ENCODE measurements at places on chromosomes 7 and 10. TPM values are rescaled to one million over a fixed set of nuclear protein-coding genes. Genes with fewer than 3 reads are reported as not detected.

DNA sequence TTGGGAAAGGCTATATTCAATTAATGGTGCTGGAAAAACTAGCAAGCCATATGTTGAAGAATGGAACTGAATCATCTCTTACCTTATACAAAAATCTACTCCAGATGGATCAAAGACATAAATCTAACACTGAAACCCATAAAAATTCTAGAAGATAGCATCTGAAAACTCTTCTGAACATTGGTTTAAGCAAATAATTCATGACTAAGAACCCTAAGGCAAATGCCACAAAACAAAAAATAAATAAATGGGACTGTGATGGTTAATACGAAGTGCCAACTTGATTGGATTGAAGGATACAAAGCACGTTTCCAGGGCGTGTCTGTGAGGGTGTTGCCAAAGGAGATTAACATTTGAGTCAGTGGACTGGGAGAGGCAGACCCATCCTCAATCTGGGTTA lies 1130.0 kb downstream of the DNAJB9 start:
- H3K36me3 ChIP-seq: no peaks in the 10 kb centered on the region
- H3K27ac ChIP-seq: no peak overlapping the region
- no peaks in the 10 kb centered on the region for H3K4me1 ChIP-seq
- no peaks in the 10 kb centered on the region for H3K27me3 ChIP-seq
- DNase-seq: no peak

DNA sequence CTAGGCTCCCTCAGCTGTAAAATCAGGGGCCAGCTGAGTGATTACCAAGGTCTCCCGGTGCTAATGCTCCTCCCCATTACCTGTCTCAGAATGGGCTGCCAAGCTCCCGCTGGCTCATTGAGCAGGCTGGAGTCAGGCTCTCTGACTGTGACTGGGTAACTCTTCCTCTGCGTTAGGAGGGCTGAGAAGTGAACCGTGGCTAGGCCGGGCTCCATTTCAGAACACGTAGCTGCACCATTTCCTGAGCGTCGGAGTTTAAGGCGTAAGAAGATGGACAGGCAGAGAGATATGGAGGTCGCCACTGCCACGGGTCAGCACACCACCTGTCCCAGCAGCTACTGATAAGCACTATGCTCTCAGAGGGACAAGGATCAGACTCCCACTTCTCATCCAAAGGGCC lies 250.3 kb downstream of the TCERG1L start:
- H3K27ac ChIP-seq: no peak overlapping the region
- no peak for DNase-seq
- H3K36me3 ChIP-seq: no peaks in the 10 kb centered on the region
- H3K4me3 ChIP-seq: no peak overlapping the region
- no peaks in the 10 kb centered on the region for H3K27me3 ChIP-seq

GRCh38 chr10:4345877-4346646 lies 479.9 kb upstream of the AKR1E2 start:
- H3K4me1 ChIP-seq: peaks cover 1% of the 10 kb centered on the region
- no peak for DNase-seq
- H3K27ac ChIP-seq: no peak overlapping the region
- no peaks in the 10 kb centered on the region for H3K27me3 ChIP-seq

DNA sequence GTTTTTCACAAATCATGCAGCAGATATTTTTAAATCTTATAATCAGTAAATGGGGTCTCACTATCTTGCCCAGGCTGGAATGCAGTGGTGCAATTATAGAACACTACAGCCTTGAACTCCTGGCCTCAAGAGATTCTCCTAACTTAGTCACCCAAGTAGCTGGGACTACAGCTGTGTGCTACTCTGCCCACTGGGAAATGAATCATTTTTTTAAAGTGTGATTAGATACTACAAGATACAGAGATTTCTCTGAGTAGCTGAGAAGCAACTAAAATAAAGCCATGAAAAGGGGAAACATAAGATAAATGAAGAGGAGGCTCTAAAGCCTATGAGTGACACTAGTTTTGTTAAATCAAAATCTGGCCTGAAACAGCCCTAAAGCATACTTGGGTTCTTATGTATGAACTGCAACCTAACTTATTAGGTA lies 119.7 kb downstream of the JMJD1C start:
- H3K27me3 ChIP-seq: no peaks in the 10 kb centered on the region
- DNase-seq: no peak

DNA sequence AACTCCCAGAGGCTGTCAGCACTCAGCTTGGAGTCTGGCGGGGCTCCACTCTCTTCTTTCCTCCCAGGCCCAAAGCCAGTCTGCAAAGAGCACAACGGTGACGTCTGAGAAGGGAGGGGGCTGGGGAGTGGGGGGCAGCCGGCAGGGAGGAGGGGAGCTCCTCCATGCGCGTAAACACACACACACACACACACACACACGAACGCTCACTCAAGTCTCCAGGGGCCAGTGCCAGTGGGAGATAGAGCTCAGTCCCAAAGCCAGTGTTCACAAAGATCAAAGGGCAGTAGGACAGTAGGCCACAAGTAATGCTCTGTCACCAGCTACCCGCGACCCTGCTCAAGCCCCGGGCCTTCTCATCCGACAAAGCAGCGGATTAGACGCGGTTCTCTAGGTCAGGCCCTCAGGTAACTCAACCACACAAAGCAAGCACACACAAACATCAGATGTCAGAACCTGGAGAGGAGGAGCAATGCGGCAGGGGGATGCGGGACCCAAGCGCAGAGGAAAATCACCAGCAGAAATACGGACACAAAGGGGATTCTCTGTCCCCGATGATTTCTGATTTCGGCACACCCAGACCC lies 19.9 kb downstream of the TCAF1 start:
- H3K36me3 ChIP-seq: no peaks in the 10 kb centered on the region
- peak overlapping the region; percentile 66 for H3K4me3 ChIP-seq
- H3K4me1 ChIP-seq: peaks cover 5% of the 10 kb centered on the region
- DNase-seq: peak; percentile 92

Gene DNAJC12
- total RNA-seq: 17.5 TPM

Gene PDK4
- 185 TPM for total RNA-seq

GRCh38 chr10:102620138-102620590 lies 24.1 kb upstream of the TRIM8 start:
- peaks cover 14% of the 10 kb centered on the region for H3K4me1 ChIP-seq
- no peaks in the 10 kb centered on the region for H3K27me3 ChIP-seq
- no peaks in the 10 kb centered on the region for H3K36me3 ChIP-seq
- H3K27ac ChIP-seq: no peak overlapping the region

DNA sequence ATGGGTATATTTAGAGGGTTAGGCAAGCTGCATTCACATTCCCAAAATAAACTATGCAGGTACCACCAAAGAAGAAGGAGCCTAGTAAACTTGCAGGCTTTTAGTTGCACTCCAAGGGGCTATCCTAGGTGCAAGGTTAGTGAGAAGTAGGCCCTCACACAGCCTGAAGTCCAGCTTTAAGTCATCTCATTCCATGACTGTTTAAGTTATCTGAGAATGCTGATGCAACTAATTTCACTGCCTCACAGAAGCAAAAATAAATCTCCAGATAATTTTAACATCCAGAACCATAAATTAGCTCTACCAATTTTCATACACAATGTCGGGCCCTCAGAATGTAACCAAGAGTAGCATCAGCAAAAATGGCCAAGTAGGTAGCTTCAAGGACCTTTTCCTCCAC lies 34.3 kb upstream of the HHEX start:
- DNase-seq: no peak
- H3K4me3 ChIP-seq: no peak overlapping the region
- H3K36me3 ChIP-seq: no peaks in the 10 kb centered on the region
- no peak overlapping the region for H3K27ac ChIP-seq

GRCh38 chr7:26556061-26556881 lies 264.6 kb downstream of the SNX10 start:
- DNase-seq: no peak
- no peak overlapping the region for H3K4me3 ChIP-seq
- no peaks in the 10 kb centered on the region for H3K4me1 ChIP-seq
- no peaks in the 10 kb centered on the region for H3K36me3 ChIP-seq
- no peaks in the 10 kb centered on the region for H3K27me3 ChIP-seq

GRCh38 chr7:47402941-47403866 lies 178.7 kb downstream of the TNS3 start:
- H3K4me3 ChIP-seq: no peak overlapping the region
- peak; percentile 63 for DNase-seq
- peak overlapping the region; percentile 75 for H3K27ac ChIP-seq
- no peaks in the 10 kb centered on the region for H3K27me3 ChIP-seq
- no peaks in the 10 kb centered on the region for H3K36me3 ChIP-seq
- H3K4me1 ChIP-seq: peaks cover 39% of the 10 kb centered on the region

GRCh38 chr7:23226844-23227450 lies 19.6 kb upstream of the GPNMB start:
- H3K4me1 ChIP-seq: no peaks in the 10 kb centered on the region
- no peak overlapping the region for H3K4me3 ChIP-seq
- H3K27me3 ChIP-seq: no peaks in the 10 kb centered on the region
- H3K27ac ChIP-seq: no peak overlapping the region
- no peak for DNase-seq

Data from ovary (tissue), 10 donors.